ENCODE measurements at places on chromosomes 2 and 18. TPM values are rescaled to one million over a fixed set of nuclear protein-coding genes. Genes with fewer than 3 reads are reported as not detected.

HRH4 gene
- 0.12 TPM for total RNA-seq

ALLC gene
- not detected for total RNA-seq

PDCD1 gene
- not detected for total RNA-seq

CGREF1 gene
- total RNA-seq, result 45.2 TPM

CYS1 gene
- total RNA-seq, result 0.14 TPM

SCYGR4 gene
- total RNA-seq, result 0.14 TPM

ALPP gene
- total RNA-seq, result not detected

AGXT gene
- total RNA-seq, result not detected

SP5 gene
- total RNA-seq, result not detected

COLEC11 gene
- total RNA-seq, result 1.1 TPM

All from NCI-H460 (cell line).